ENCODE measurements at places on chromosomes 12 and 14.

GRCh38 chr12:8011331-8011730 lies 21.2 kb upstream of the FOXJ2 start:
- DNase-seq, result no peak

- no peak for DNase-seq
These were observed 22.9 kb downstream of the SYNE3 start for GRCh38 chr14:95493503-95493902.

- DNase-seq, result no peak
These were observed 13.6 kb upstream of the TPCN1 start for GRCh38 chr12:113207613-113208040.

DNA sequence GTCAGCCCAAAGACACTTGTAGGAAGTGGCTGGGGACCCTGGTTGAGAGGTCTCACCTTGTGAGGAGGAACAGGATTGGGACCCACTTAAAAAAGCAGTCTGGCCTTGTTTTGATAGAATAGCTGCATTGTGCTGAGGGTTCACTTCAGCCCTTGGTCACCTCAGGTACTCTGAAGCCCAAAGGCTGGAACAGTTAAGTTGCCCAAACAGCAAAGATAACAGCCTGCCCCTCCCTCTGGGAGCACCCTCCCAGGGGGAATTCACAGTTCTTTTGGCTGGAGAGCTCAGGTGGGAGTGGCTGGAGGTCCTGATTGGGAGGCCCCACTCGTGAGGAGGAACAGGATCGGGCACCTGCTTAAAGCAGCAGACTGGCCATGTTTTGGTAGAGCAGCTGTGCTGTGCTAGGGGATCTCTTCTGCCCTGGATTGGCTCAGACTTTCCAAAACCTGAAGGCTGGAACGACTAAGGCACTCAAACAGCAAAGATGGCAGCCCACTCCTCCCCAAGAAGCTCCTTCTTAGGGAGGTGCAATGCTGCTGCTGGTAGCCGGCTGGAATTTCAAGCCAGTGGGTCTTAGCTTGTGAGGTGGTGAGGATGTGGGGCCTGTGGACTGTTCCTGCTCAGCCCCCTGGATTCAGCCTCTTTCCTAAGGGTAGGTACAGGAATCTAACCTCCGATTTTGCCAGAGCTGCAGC lies 143.8 kb upstream of the SLC38A2 start:
- DNase-seq, result no peak

- no peak for DNase-seq
These were observed 105.4 kb downstream of the SRGAP1 start for GRCh38 chr12:63949902-63950301.

- DNase-seq, result no peak
These were observed 46.9 kb upstream of the IGF1 start for GRCh38 chr12:102527171-102527720.

DNA sequence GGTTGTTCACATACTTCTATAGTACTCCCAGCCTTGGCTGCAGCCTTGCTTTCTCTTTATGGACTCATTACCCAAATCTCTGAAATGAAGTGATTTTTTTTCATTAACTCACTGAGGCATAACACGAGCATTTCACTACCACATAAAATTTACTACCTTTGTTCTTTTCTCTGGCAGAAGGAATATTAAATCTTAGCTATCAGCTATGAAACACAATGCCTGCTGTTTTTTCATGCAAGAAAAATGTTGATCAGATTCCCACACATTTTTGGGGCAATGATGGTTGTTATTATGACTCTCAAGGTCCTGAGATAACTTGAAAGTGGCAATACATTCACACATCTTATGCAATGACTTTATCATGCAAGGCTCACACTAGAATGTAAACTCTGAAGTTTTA lies 225.3 kb upstream of the ATP2B1 start:
- no peak for DNase-seq

GRCh38 chr14:30331030-30331429 lies 227.9 kb upstream of the G2E3 start:
- no peak for DNase-seq

DNA sequence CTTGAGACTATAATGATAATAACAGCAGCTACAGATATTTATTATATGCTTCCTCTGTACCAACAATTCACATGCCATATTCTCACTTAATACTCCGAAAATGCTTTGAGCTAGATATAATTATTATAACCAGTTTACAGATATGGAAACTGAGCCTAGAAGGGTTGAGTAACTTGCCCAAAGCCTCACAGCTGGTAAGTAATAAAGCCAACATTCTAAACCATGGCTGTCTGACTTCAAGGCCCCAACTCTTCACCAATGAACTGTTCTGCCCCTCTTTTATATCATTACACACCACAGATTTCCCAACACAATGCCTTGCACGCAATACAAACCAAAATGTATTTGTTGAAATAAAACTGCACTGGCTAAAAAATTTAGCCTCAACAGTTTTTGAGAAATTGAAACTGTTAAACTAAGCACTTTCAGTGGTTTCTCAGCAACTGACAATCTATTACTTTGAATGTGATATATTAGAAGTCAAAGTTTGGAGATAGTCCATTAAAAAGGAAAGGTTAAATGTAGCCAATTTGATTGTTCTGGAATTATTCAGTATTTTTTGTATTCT lies 222.5 kb upstream of the ARHGAP5 start:
- DNase-seq, result no peak

GRCh38 chr14:52399921-52400595 lies 85.9 kb downstream of the PTGER2 start:
- DNase-seq, result no peak

DNA sequence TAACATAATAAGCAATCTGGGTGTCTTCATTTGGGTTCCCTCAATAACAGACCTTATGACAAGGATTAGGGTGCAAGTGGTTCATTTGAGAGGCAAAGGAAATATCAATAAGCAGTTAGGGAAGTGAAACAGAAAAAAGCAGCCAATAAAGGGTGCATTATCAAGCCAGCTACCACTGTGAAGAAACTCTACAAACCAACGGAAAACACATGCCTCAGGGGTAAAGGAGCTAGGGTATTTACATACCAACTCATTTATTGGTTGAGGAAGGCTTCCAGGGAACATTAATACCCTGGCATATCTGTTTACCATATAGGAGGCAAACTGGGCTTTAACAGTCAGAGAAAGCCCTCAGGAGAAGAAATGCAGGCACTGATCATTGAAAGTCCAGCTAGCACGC lies 22.7 kb upstream of the IFNG-AS1 start:
- DNase-seq, result no peak

GRCh38 chr14:74578479-74578878 lies 33.6 kb downstream of the LTBP2 start:
- no peak for DNase-seq

GRCh38 chr12:31246470-31246850 lies 79.5 kb downstream of the SINHCAF start:
- no peak for DNase-seq

- DNase-seq, result no peak
These were observed 255.8 kb upstream of the CRY1 start for GRCh38 chr12:107349008-107349747.

Data from stimulated activated CD4-positive, alpha-beta T cell treated with anti-CD3 and anti-CD28 coated beads, Interleukin-12 subunit alpha, Interleukin-12 subunit beta, amount 100 ng/mL, for 24 hours (primary cell).